Activated CD4-positive, alpha-beta T cell treated with anti-CD3 and anti-CD28 coated beads for 36 hours (primary cell): ENCODE measurements at places on chromosomes 5 and 9. TPM values are rescaled to one million over a fixed set of nuclear protein-coding genes. Genes with fewer than 3 reads are reported as not detected.

ENG gene
- total RNA-seq, result 15.2 TPM

- no peaks in the 10 kb centered on the region for H3K27me3 ChIP-seq
- DNase-seq, result no peak
- H3K4me1 ChIP-seq, result no peaks in the 10 kb centered on the region
- no peaks in the 10 kb centered on the region for H3K36me3 ChIP-seq
Measured at GRCh38 chr9:121478816-121479676, 20.6 kb downstream of the GGTA1 start.

DNA sequence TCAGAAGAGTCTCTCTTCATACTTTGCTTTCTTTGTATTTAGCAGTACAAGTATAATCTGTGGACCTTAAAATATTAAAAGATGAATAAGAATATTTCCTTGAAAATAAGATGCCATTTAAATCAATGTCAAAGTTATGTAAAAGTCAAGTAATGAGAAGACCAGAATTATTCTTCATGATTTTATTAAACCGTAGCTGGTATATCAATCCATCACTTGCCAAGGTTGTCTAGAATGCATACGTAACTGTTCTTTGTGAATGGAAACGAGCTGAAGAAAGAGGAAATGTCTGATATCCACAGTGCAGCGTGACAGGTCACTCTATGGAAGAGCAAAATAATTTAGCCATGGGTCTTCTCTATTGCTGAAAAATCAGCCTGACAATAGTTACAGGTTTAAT, 488.7 kb upstream of the CCNG1 start:
- no peak overlapping the region for H3K4me3 ChIP-seq
- H3K27ac ChIP-seq, result no peak overlapping the region
- DNase-seq, result no peak
- H3K36me3 ChIP-seq, result no peaks in the 10 kb centered on the region
- no peaks in the 10 kb centered on the region for H3K4me1 ChIP-seq
- no peaks in the 10 kb centered on the region for H3K27me3 ChIP-seq

SPATA31A6 gene
- not detected for total RNA-seq

HRH2 gene
- total RNA-seq, result 16.9 TPM

DNA sequence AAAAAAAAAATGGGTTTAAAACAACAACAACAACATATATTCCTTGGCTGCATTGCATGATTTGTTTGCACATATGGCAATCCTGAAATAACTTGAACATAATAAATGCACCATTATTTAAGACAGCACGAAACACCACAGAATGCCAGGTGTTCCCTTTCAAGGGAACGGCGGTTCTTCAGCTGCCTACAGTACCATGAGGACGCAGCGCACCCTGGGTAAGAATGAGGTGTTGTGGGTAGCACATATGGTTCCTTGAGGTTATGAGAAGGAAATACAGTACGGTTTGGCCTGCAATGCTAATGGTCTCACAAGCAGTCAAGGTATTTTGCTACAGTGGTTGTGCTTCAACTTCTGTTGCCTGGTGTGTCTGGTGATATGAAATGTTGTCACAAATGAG, 174.8 kb downstream of the SLC12A2 start:
- DNase-seq, result no peak
- H3K4me1 ChIP-seq, result no peaks in the 10 kb centered on the region
- no peak overlapping the region for H3K4me3 ChIP-seq
- no peak overlapping the region for H3K27ac ChIP-seq
- peaks cover 7% of the 10 kb centered on the region for H3K27me3 ChIP-seq
- H3K36me3 ChIP-seq, result no peaks in the 10 kb centered on the region

- no peak for DNase-seq
- peaks cover 3% of the 10 kb centered on the region for H3K27me3 ChIP-seq
- H3K4me1 ChIP-seq, result no peaks in the 10 kb centered on the region
- H3K4me3 ChIP-seq, result no peak overlapping the region
- no peak overlapping the region for H3K27ac ChIP-seq
Measured at GRCh38 chr5:127839496-127840197, 136.5 kb downstream of the CCDC192 start.

DNA sequence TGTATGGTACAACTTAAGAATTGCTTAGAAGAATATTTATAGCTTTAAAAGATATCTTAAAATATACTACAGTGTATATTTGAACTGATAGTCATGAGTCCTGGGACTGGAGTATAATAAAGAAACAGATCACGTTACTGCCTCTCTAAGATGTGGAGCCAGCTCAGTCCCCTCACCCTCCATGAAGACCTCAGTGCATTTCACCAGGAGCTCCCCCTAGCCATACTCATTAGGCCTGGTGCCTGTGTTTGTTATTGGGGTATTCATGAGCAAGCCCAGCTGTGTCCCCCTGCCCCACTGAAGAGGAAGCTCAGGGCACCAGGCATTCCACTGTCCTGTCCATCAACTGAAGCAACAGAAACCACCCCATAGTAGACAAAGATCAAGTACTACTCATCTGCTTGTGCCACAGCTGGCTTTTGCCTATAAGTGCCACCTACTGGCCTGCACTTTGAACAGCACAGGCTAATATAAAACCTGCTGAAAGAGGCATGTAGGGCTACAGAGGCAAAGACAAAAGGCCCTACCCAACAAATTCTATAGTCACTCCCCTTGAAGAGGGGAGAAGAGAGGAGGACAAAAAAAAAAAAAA, 850.2 kb upstream of the NUDT12 start:
- no peak overlapping the region for H3K27ac ChIP-seq
- peak; percentile 10 for DNase-seq
- H3K27me3 ChIP-seq, result no peaks in the 10 kb centered on the region
- no peaks in the 10 kb centered on the region for H3K36me3 ChIP-seq
- no peaks in the 10 kb centered on the region for H3K4me1 ChIP-seq
- no peak overlapping the region for H3K4me3 ChIP-seq

KIAA1958 gene
- total RNA-seq, result 13.0 TPM

TOPORS gene
- 18.9 TPM for total RNA-seq

GRCh38 chr5:24747327-24747726, 102.5 kb upstream of the CDH10 start:
- no peak for DNase-seq
- no peaks in the 10 kb centered on the region for H3K27me3 ChIP-seq
- no peaks in the 10 kb centered on the region for H3K36me3 ChIP-seq
- no peaks in the 10 kb centered on the region for H3K4me1 ChIP-seq

- no peak overlapping the region for H3K27ac ChIP-seq
- H3K36me3 ChIP-seq, result no peaks in the 10 kb centered on the region
- H3K4me1 ChIP-seq, result no peaks in the 10 kb centered on the region
- no peak overlapping the region for H3K4me3 ChIP-seq
- DNase-seq, result no peak
Measured at GRCh38 chr9:86751207-86751606, 196.1 kb downstream of the GAS1 start.

COMMD10 gene
- total RNA-seq, result 23.0 TPM

- no peaks in the 10 kb centered on the region for H3K36me3 ChIP-seq
- no peak for DNase-seq
- H3K27me3 ChIP-seq, result no peaks in the 10 kb centered on the region
- no peaks in the 10 kb centered on the region for H3K4me1 ChIP-seq
- no peak overlapping the region for H3K4me3 ChIP-seq
Measured at GRCh38 chr9:73871636-73872035, 625.5 kb upstream of the RORB start.

- no peak for DNase-seq
- no peak overlapping the region for H3K4me3 ChIP-seq
- no peaks in the 10 kb centered on the region for H3K36me3 ChIP-seq
Measured at GRCh38 chr5:180690562-180690961, 41.2 kb upstream of the FLT4 start.

GMCL2 gene
- total RNA-seq, result not detected

SNCAIP gene
- not detected for total RNA-seq

DNA sequence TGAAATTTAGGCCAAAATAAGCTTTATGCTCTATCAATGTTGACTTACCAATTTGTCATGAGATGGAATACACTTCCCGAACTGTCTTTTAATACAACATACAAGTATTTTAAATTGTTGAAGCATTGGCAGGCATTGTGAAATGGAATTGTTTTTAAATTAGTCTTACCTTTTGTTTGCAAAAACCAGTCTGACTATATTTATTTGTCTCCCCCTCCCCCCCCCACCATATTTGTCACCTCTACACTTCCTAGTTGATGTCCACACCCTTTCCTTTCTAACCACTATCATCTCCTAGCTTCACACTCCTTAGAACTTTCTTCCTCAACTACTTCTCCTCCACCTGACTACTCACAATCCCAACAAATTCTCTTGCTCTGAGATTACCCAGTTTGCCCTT, 40.9 kb downstream of the FAF2 start:
- no peak overlapping the region for H3K27ac ChIP-seq
- DNase-seq, result no peak
- H3K27me3 ChIP-seq, result no peaks in the 10 kb centered on the region

- H3K27ac ChIP-seq, result no peak overlapping the region
- no peak overlapping the region for H3K4me3 ChIP-seq
- H3K4me1 ChIP-seq, result peaks cover 13% of the 10 kb centered on the region
- no peaks in the 10 kb centered on the region for H3K36me3 ChIP-seq
- no peaks in the 10 kb centered on the region for H3K27me3 ChIP-seq
- DNase-seq, result no peak
Measured at GRCh38 chr9:136079916-136080246, 15.2 kb downstream of the NACC2 start.

DNA sequence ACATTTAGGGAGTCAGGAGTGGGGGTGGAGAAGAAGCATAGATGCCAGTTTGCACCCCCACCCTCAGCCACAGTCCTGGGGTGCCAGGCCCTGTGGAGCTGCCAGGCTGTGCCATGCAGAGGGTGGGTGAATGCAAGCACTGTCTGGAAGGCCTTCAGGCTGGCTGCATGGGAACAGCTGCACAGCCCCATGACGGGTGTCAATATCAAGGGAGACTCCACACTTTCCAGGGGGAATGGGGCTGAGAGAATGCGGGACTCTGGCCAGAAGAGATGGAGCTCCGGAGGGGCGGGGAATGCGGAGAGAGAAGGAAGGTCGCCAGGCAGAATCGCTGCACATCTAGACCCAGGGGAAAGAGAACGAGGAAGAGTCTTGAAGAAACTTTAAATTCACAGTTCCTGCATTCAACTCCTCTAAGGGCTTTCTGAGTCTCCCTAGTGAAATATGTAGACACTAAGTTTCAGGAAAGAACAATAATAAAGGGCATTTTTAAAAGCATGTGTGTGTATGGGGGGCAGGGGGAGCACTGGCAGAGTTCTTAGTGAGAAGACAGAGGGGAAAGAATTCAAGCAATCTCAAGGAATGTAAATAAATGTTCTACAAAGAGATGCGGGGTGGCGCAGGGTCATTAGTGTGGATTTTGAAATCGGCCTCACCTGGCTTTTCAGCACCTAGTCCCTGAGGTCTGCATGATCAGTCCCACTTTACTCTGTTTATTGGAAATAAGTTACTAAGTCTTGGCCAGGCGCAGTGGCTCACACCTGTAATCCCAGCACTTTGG, 59.1 kb downstream of the BOD1 start:
- H3K4me1 ChIP-seq, result no peaks in the 10 kb centered on the region
- DNase-seq, result no peak
- H3K27me3 ChIP-seq, result peaks cover 6% of the 10 kb centered on the region
- no peak overlapping the region for H3K4me3 ChIP-seq

DNA sequence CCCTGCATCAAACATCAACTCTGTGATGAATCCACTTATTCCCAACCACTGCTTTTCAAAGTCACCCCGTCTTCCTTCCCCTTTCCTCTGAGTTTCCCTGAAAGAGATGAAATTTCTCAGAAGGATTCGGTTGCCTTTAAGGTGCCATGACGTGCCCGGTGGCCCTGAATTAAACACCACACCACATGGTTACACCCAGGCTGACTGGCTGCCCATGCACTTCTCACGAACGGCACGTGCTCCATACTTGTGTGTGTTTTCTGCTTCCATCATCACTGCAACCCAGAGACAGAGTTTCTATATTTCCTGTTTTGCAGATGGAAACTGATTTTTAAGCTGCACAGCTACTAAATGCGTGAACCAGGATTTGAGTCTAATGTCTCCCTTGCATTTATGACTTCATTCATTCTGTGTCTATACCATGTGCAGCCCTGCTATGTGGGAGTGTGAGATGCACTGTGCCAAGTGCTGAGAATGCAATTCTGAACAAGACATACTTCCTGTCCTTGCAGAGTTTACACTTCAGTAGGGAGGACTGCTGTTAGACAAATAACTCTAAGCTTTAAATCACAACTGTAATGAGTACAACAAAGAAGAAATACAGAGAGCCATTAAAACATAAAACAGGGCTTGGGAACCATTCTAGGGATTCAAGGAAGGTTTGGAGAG, 162.9 kb downstream of the NXNL2 start:
- H3K27me3 ChIP-seq, result peaks cover 18% of the 10 kb centered on the region
- H3K27ac ChIP-seq, result no peak overlapping the region
- H3K4me3 ChIP-seq, result no peak overlapping the region

GPR150 gene
- 0.37 TPM for total RNA-seq

DNA sequence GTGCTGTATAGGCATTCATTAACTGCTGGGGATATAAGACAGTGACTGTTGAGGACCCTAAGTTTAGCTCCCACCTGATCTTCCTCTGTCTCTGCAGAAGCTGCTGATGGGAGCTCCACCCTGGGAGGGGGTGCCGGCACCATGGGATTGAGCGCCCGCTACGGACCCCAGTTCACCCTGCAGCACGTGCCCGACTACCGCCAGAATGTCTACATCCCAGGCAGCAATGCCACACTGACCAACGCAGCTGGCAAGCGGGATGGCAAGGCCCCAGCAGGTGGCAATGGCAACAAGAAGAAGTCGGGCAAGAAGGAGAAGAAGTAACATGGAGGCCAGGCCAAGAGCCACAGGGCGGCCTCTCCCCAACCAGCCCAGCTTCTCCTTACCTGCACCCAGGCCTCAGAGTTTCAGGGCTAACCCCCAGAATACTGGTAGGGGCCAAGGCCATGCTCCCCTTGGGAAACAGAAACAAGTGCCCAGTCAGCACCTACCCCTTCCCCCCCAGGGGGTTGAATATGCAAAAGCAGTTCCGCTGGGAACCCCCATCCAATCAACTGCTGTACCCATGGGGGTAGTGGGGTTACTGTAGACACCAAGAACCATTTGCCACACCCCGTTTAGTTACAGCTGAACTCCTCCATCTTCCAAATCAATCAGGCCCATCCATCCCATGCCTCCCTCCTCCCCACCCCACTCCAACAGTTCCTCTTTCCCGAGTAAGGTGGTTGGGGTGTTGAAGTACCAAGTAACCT, 22.1 kb downstream of the PCDHGC5 start:
- DNase-seq, result no peak
- peaks cover 13% of the 10 kb centered on the region for H3K36me3 ChIP-seq
- H3K4me3 ChIP-seq, result no peak overlapping the region
- H3K4me1 ChIP-seq, result peaks cover 38% of the 10 kb centered on the region
- no peaks in the 10 kb centered on the region for H3K27me3 ChIP-seq

- H3K36me3 ChIP-seq, result no peaks in the 10 kb centered on the region
- peaks cover 13% of the 10 kb centered on the region for H3K27me3 ChIP-seq
- DNase-seq, result no peak
- H3K4me3 ChIP-seq, result no peak overlapping the region
- H3K4me1 ChIP-seq, result no peaks in the 10 kb centered on the region
Measured at GRCh38 chr5:172506251-172506650, 51.9 kb upstream of the SH3PXD2B start.

DNA sequence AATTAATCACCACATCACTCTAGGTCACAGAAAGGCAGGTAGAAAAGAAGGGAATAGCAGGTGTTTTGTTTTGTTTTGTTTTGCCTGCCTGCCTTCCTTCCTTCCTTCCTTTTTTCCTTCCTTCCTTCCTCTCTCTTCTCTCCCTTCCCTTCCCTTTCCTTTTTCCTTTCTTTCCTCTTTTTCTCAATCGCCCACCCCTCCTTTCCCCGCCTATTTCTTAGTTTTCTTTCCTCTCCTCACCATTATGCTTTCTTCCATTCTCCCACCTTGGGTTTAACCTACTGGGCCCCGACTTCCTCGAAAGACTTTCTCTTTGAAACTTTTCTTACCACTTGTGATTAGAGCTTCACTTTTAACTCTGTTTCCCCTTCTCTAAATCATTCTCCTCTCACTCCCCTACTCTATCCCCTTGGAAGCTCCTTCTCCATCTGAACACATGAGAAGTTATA, 231.3 kb upstream of the CD180 start:
- no peak for DNase-seq
- H3K27me3 ChIP-seq, result no peaks in the 10 kb centered on the region
- no peaks in the 10 kb centered on the region for H3K4me1 ChIP-seq
- no peak overlapping the region for H3K27ac ChIP-seq
